ENCODE measurements at places on chromosomes 6 and 20. TPM values are rescaled to one million over a fixed set of nuclear protein-coding genes. Genes with fewer than 3 reads are reported as not detected.

Gene NR2E1
- total RNA-seq: not detected

Gene ATP6V1G2
- total RNA-seq: 0.84 TPM

Gene THBS2
- not detected for total RNA-seq

Gene HLA-DQA2
- total RNA-seq: not detected

Gene LAMA2
- 0.99 TPM for total RNA-seq

Gene PCMTD2
- 45.7 TPM for total RNA-seq

Gene DST
- total RNA-seq: 206 TPM

Gene CRIP3
- total RNA-seq: not detected

Gene C20orf204
- total RNA-seq: 5.8 TPM

Gene RAMACL
- total RNA-seq: 4.0 TPM

Gene FLRT3
- 0.13 TPM for total RNA-seq

Gene PRL
- total RNA-seq: not detected
